Panc1 (cell line): ENCODE measurements at places on chromosomes 6 and 20. TPM values are rescaled to one million over a fixed set of nuclear protein-coding genes. Genes with fewer than 3 reads are reported as not detected.

Gene SDCBP2
- total RNA-seq: 1.8 TPM

Gene WFDC10B
- total RNA-seq: not detected

Gene CAGE1
- total RNA-seq: not detected

Gene CLIC5
- total RNA-seq: 0.05 TPM

Gene BMP5
- total RNA-seq: 17.7 TPM

Gene TOX2
- 85.4 TPM for total RNA-seq

Gene MATN4
- total RNA-seq: 0.15 TPM
